Lung (tissue), 17 donors: ENCODE measurements at places on chromosomes 11 and 22. TPM values are rescaled to one million over a fixed set of nuclear protein-coding genes. Genes with fewer than 3 reads are reported as not detected.

DNA sequence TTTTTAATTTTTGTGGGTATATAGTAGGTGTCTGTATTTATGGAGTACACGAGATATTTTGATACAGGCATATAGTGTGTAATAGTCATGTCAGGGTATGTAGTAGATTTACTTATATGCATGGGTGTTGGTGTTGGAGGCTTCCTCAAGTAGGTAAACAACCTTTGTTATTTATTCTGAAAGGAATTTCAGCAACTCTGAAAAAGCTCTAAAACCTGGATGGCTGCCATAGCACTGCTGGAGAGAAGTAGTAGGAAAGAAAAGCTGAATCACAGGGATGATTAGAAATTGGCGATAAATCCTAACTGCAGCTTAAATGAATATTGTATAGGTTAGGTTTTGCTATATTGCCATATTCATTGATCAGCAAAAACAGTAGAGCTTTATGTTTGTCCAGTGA, 44.4 kb upstream of the ST14 start:
- H3K27ac ChIP-seq: no peak overlapping the region
- H3K4me1 ChIP-seq: peaks cover 5% of the 10 kb centered on the region
- no peak overlapping the region for H3K4me3 ChIP-seq
- H3K27me3 ChIP-seq: no peaks in the 10 kb centered on the region
- DNase-seq: no peak

DNA sequence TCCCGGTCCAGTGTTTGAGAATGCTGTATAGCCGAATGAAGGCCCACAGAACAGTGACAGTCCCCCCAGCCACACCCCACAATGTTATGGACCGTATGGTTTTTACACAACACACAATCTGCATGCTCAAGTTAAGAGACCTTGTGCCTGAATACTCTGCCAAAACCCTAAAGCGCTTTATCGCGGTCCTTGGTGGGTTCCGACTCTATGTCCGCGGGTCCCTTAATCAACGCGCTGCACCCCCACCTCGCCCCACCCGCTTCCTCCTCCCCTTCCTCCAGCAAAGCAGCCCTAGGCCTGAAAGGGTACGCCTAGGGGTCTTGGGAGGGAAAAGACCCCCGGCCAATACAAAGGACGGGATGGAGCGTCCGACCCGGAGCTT, 442 bp downstream of the COPB1 start:
- H3K36me3 ChIP-seq: peaks cover 33% of the 10 kb centered on the region
- H3K27ac ChIP-seq: peak overlapping the region; percentile 89
- peaks cover 5% of the 10 kb centered on the region for H3K4me1 ChIP-seq
- H3K27me3 ChIP-seq: no peaks in the 10 kb centered on the region
- peak overlapping the region; percentile 97 for H3K4me3 ChIP-seq
- peak; percentile 66 for DNase-seq

DNA sequence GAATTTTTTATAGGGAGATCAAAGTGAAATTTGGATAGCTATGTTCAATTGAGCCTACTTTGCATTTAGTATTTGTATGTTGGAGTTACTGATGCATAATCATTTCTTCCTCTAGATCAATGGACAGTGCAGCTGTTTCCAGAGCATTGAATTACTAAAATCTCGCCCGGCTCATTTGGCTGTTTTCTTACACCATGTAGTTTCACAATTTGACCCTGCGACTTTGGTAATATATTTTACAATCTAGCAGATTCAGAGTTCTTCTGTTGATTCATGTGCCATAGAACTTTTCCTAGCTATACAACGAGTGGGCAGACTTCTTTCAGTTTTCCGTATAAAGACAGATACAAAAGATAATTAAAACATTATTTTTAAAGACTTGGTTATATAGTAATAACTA, 70.0 kb upstream of the GRIK4 start:
- no peaks in the 10 kb centered on the region for H3K27me3 ChIP-seq
- H3K36me3 ChIP-seq: peaks cover 10% of the 10 kb centered on the region
- no peak overlapping the region for H3K4me3 ChIP-seq
- no peaks in the 10 kb centered on the region for H3K4me1 ChIP-seq

DNA sequence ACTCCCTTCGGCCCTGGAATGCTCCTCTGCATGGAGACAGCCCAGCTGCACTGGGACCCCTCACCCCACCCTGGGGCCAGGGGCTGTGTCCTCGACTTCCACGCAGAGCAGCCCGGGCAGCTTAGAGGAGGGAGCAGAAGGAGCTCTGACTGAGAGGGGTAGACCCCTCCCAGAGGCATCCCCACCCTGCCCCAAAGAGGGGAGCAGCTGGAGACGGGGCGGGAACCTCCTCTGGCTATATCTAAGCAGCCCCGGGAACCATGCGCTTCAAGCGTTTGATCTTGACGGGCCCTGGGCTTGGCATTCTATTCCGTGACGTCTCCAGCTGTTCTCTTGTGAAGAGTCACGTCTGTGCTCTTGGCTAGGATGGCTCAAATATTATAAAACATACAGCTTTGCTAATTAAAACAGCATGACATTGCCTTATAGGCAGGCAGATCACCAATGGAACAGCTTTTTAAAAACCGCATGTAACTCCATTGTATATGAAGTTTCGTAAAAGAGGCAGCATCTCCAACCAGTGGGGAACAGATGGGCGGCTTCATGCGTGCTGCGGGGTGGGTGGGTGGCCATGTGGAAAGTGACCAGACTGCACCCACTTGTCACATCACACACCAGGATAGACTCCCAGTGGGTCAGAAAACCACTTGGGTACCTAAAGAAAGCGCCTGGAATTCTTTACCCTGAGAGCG, 7.7 kb downstream of the KCNQ1 start:
- H3K4me3 ChIP-seq: no peak overlapping the region
- H3K4me1 ChIP-seq: peaks cover 9% of the 10 kb centered on the region
- peak; percentile 93 for DNase-seq
- H3K27me3 ChIP-seq: no peaks in the 10 kb centered on the region
- H3K36me3 ChIP-seq: no peaks in the 10 kb centered on the region
- no peak overlapping the region for H3K27ac ChIP-seq

- no peaks in the 10 kb centered on the region for H3K36me3 ChIP-seq
- no peaks in the 10 kb centered on the region for H3K27me3 ChIP-seq
- H3K4me1 ChIP-seq: peaks cover 3% of the 10 kb centered on the region
- H3K4me3 ChIP-seq: no peak overlapping the region
Measured at GRCh38 chr11:31237819-31238760, 131.4 kb downstream of the DCDC1 start.

DNA sequence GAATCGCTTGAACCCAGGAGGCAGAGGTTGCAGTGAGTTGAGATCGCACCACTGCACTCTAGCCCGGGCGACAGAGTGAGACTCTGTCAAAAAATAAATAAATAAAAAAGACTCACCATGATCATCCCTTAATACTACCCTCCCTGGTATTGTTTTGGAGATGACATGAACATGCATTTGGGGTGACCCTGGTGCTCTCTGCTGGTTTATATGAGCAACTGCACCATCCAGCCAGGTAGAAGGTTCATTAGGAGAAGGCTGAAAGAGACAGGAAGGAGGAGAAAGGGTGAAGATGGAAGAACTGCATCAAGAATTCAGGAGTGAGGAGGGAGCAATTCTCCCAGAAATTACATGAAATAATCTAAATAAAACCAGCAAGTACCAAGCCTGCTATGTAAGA, 37.8 kb downstream of the SLC5A1 start:
- H3K4me1 ChIP-seq: peaks cover 15% of the 10 kb centered on the region
- DNase-seq: peak; percentile 17
- H3K27ac ChIP-seq: no peak overlapping the region
- H3K36me3 ChIP-seq: no peaks in the 10 kb centered on the region
- H3K27me3 ChIP-seq: no peaks in the 10 kb centered on the region

DNA sequence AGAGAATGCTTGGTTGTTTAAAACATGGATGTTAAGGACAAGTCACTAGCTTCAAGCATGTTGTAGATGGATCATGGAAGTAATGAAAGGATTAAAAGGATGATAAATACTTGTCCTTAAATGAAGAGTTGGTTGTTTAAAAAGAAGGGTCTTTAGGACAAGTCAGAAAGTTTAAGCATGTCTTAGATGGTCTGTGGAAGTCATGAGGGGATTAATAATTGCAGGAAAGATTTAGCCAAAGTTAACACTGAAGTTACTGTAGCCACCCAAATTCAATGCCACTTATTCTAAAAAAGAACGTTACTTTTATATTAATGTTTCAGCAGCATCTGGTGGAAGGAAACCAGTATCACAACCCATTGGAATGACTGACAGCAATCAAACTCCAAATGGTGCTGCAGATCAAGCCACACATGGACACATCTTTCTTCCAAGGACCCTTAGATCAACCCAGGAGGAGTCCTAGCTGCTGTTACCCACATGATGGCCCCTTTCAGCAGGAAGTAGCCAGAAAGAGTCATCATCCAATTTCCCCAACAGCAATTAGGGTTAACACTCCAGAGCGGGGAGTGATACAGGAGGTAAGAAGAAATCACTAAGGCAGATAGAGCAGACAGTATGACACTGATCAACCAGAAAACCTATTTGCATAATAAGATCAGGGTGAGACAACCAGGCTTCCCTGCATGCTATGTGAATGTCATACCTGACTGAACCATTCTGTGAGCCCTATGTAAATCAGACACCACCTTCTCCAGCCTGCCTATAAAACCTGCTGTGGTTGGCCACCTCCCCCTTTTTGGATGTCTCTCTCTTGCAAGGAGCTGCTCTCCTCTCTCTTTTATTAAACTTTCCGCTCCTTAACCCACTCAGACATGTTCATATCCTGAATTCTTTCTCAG, 88.4 kb upstream of the GNAZ start:
- DNase-seq: no peak
- H3K4me3 ChIP-seq: no peak overlapping the region
- H3K27ac ChIP-seq: no peak overlapping the region

GRCh38 chr22:39739338-39740027, 154.1 kb downstream of the ENTHD1 start:
- H3K4me1 ChIP-seq: no peaks in the 10 kb centered on the region
- no peak overlapping the region for H3K4me3 ChIP-seq
- no peak overlapping the region for H3K27ac ChIP-seq

- H3K27me3 ChIP-seq: no peaks in the 10 kb centered on the region
- H3K27ac ChIP-seq: no peak overlapping the region
- H3K4me1 ChIP-seq: no peaks in the 10 kb centered on the region
- no peak for DNase-seq
- no peaks in the 10 kb centered on the region for H3K36me3 ChIP-seq
- no peak overlapping the region for H3K4me3 ChIP-seq
Measured at GRCh38 chr11:78727816-78728215, 153.2 kb upstream of the NARS2 start.

- peaks cover 22% of the 10 kb centered on the region for H3K4me1 ChIP-seq
- peak; percentile 97 for DNase-seq
- H3K36me3 ChIP-seq: no peaks in the 10 kb centered on the region
- no peak overlapping the region for H3K27ac ChIP-seq
Measured at GRCh38 chr11:30422447-30423278, 99.8 kb downstream of the ARL14EP start.

DNA sequence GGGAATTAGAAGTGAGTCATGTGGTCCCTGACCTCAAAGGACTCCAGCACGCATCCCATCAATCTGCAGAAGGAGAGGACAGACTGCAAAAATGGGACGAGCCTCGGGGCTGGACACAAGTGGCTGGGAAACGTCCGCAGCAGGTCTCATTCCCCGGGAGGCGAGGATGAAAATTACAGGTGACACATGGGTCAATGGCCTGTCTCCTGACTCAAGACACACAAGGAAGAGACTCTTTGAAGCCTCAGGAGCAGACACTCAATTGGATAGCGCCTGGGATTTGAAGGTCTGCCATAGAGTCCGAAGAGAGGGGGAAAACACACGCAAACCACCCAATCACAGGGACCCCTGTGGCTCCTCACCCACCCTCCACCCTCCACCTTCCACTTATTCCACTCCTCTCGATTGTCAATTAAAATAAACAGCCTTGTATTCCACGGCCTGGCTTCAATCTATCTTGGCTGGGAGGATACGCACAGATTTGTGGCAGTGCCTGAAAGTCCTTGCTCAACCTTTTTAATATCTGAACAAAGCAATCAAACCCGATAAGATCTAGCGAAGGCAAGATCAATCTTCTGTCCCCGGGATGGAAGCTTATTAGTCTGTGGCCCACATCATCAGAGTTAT, 101.8 kb upstream of the CADM1 start:
- no peak for DNase-seq
- H3K27me3 ChIP-seq: no peaks in the 10 kb centered on the region
- H3K36me3 ChIP-seq: no peaks in the 10 kb centered on the region
- H3K4me3 ChIP-seq: no peak overlapping the region
- H3K4me1 ChIP-seq: peaks cover 12% of the 10 kb centered on the region

DNA sequence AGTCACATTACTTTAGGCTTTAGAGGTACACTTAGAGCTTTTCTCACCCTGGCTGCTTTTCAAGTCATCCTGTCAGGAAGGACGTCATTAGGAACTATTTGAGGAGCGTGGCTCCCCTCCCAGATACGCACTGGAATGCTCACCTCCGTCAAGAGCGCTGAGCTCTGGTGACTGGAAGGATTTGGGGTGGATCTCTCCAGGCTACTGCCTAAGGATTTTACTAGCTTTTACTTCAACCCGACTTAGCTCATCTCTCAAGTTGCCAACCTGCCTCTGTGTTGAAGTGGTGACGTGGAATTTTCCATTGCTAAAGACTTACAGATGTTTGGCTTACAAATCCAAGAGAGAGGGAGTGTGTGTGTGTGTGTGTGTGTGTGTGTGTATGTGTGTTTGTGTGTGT, 355.3 kb upstream of the CCDC90B start:
- H3K4me3 ChIP-seq: no peak overlapping the region
- no peaks in the 10 kb centered on the region for H3K36me3 ChIP-seq
- H3K27ac ChIP-seq: no peak overlapping the region
- DNase-seq: peak; percentile 54

DNA sequence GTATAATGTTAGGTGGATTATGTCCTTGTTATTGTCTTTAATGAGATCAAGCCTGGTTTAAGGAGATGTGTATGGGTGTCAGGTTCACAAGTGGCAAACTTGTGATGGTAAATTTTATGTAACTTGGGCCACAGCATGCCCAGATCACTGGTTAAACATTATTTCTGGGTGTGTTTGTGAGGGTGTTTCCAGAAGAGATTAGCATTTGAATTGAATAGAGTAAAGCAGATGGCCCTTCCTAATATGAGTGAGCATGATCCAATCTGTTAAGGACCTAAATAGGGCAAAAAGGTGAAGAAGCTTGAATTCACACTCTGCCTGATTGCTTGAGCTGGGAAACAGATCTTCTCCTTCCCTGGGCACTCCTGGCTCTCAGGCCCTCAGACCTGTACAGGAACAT, 20.7 kb downstream of the OR5B21 start:
- no peak for DNase-seq
- H3K4me3 ChIP-seq: no peak overlapping the region
- no peaks in the 10 kb centered on the region for H3K36me3 ChIP-seq
- no peaks in the 10 kb centered on the region for H3K4me1 ChIP-seq
- H3K27me3 ChIP-seq: no peaks in the 10 kb centered on the region

GRCh38 chr11:62241095-62241494, 944 bp upstream of the SCGB1D2 start:
- H3K4me1 ChIP-seq: no peaks in the 10 kb centered on the region
- no peak overlapping the region for H3K27ac ChIP-seq
- no peak overlapping the region for H3K4me3 ChIP-seq
- no peak for DNase-seq

CCDC87 gene
- 0.28 TPM for total RNA-seq

ADM gene
- total RNA-seq: 43.6 TPM

CHRM4 gene
- 0.28 TPM for total RNA-seq

KRTAP5-8 gene
- 0.34 TPM for total RNA-seq

GDPD4 gene
- not detected for total RNA-seq
